Erythroblast (primary cell): ENCODE measurements at places on chromosomes 16 and 17.

- DNase-seq: no peak
These were observed 44.4 kb downstream of the MAP1LC3B start for GRCh38 chr16:87436225-87437172.

- DNase-seq: no peak
These were observed 141.6 kb downstream of the VPS53 start for GRCh38 chr17:573036-573435.

DNA sequence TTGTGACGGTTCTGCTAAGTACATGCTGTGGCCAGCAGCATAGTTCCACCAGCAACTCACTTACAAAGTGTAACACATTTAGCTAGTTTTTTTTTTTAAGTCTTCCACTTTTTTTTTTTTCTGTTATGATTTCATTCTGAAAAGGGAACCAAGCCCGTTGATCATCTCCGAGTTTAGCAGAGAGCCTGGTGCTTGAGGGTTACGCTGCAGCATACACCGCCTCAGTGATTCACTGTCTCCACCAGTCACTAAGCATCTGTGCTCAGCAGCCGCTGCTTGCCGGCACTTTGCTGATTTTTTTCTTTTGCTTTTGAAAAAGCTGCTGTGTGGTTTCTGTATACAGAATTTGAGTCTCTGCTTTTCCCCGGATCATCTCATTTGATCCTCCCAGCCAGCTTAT lies 194.5 kb upstream of the CDH13 start:
- no peak for DNase-seq

GRCh38 chr17:76154292-76154691 lies 13.2 kb upstream of the FOXJ1 start:
- no peak for DNase-seq

GRCh38 chr17:82807101-82807500 lies 32.7 kb downstream of the ZNF750 start:
- no peak for DNase-seq

- DNase-seq: no peak
These were observed 4.3 kb downstream of the C16orf74 start for GRCh38 chr16:85746460-85747215.

GRCh38 chr16:84788920-84789391 lies 30.8 kb upstream of the CRISPLD2 start:
- DNase-seq: no peak

- no peak for DNase-seq
These were observed 9.5 kb downstream of the UTP4 start for GRCh38 chr16:69141936-69142335.

DNA sequence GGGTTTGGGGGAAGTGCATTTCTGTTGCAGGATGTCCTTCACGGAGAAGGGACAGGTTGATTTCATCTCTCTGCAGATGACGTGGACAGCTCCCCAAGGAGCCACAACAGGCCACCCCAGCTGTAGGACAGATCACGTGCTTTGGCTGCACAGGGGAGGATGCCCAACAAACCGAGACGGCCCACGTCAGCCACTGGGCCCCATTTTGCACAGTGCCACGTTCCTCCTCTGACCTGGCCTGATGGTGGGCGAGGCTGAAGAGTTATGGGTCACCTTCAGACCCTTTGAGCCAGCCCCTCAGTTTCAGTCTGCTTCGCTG lies 9.0 kb upstream of the RHBDL3 start:
- no peak for DNase-seq

DNA sequence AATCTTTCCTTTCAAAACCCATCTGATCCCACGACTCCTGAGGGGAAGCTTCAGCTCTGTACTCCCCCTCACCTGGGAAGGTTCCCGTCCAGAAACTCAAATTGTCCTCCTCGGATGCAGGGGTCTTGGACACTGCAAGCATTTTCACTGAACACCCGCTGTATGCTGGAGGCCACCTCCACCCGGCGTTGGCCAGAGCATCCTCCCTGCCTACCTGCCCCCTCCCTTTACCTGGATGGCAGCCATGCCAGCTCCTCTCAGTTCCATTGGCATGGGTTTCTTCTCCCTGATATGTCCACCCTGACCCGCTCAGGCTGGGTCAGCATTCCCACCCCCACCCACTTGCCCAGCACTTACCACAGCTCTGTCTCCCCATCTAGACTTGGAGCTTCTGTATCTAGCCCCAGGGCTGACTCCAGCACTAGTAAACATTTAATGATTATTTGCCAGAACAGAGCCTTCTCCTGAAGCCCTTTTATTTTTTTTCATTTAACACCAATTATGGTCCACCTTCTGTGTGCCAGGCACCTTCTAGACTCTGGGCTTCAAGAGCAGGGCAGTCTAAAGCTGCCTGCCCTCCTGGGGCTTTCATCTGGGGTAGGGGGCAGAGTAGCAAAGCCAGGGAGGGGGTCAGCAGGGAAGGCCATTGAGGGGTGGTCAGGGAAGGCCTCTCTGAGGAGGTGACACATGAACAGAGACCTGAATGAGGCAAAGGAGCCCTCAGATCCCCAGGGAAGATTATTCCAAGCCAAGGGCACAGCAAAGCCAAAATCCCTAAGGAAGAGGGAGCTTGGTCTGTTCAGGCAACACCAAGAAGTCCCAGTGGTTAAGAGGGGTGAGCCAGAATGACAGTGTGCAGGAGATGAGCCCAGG lies 8.9 kb upstream of the KRT19 start:
- no peak for DNase-seq

DNA sequence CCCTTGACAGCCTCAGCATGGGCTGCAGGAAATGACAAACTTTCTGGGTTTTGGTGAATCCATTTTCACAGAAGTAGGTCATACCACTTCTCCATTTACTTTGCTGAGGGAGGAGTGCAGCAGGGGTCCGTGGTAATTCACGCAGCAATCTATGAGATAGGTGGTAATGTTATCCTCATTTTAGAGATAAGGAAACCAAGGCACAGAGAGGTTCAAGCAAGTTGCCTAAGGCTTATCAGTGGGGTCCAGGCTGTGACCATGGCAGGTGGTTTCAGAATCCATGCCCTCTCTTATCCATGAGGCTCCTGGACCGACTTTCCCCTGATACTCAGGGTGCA lies 12.6 kb downstream of the TBX4 start:
- no peak for DNase-seq

DNA sequence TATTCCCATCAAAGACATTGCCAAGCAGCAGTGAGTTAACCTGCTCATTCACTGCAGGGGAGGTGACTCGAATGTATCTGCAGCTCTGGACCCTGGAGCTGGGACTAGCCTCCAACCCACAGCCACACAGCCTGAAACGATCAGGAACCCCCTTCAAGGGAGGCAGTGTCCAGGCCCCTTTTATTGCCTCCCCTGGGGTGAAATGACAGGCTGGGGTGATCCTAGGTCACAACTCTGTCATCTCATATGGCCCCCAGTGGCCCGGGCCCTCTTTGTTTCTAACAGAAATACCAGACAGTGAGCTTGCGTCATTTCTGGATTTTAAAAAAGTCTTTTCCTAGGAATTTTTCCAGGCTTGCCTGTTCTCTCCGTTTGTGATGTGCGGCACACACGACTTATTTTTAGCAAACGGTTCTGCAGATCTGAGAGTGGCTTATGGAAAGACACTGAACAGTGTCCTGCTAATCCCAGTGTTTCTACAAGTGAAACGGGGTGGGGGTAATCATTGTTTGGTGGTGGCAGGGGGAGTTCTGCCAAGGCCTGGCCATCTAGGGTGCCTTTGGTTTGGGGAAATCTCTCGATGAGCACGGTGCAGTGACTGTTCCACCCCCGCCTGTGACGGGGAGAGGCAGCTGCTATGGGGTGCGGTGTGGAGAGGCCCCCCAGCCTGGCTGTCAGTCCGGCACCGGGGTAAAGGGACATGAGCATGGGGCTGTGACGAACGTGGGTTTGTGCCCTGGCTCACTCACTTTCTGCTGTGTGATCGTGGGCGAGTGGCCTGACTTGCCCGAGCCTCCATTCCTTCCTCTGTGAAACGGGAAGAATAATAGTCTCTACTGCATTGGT lies 27.2 kb downstream of the NAGPA start:
- no peak for DNase-seq

- DNase-seq: no peak
These were observed 56.6 kb downstream of the IRF8 start for GRCh38 chr16:85955566-85955965.

GRCh38 chr17:56785997-56786680 lies 47.6 kb downstream of the C17orf67 start:
- DNase-seq: no peak

- no peak for DNase-seq
These were observed 50.7 kb downstream of the NUP93 start for GRCh38 chr16:56780646-56781045.

DNA sequence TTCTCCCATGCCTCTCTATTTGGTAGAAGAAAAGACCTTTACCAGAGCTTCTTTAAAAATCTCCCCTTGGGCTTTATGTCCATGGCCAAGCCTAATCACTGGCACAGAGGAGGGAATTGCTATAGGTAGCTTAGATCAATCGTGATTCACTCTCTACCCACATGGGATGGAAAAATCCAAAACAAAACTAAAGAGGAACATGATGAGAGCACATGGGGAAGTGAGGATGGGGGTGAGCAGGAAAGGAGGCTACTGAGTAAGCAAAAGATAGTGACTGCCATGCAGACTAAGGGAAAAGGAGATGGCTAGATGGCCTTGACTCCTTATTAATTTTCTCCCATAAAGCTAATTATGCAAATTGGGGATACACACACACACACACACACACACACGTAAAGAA lies 201.2 kb downstream of the HS3ST3A1 start:
- no peak for DNase-seq

DNA sequence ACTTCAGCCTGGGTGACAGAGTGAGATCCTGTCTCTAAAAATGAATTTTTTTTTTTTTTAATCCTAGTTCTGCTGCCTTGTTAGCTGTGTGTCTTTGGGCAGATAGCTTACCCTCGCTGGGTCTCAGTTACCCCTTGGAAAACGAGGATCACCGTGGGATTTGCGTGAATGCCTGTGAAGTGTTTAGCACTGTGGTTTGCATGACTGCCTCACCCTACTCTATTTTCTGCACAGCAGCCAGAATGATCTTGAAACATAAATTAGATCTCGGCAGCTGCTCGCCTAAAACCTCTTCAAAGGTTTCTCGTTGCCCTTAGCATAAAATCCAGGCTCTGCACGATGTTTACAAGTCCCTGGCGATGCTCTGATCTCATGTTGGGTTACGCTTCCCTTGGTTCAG lies 71.2 kb upstream of the GRIN2A start:
- DNase-seq: no peak

DNA sequence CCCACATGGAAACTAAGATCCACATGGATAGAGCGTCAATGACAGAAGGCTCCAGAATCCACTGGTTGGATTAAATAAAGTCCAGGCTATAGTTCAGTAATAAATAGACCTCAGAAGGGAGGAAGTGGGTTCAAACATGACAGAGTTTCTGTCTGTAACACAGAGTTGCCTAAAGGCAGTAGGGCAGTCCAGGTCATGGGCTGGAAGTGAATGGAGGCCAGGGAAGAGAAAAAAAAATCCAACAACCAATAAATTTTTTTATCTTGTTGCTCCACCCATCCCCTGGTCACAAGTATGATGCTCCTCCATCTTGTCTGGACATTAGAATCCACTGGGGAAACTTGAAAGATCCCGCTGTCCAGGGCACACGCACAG lies 92.4 kb downstream of the RGS9 start:
- DNase-seq: no peak

GRCh38 chr17:49217651-49218413 lies 7.3 kb downstream of the ABI3 start:
- DNase-seq: no peak
